ENCODE measurements at places on chromosomes 1 and 21.

GRCh38 chr21:39111931-39112550, 71.2 kb downstream of the PSMG1 start:
- DNase-seq: no peak

GRCh38 chr1:35641233-35641866, at the start of gene PSMB2:
Gene PSMB2, minus strand, starts transcription at chr1:35641526. Its CDS starts 94 bp downstream, at chr1:35641432.
- DNase-seq: peak; percentile 97

DNA sequence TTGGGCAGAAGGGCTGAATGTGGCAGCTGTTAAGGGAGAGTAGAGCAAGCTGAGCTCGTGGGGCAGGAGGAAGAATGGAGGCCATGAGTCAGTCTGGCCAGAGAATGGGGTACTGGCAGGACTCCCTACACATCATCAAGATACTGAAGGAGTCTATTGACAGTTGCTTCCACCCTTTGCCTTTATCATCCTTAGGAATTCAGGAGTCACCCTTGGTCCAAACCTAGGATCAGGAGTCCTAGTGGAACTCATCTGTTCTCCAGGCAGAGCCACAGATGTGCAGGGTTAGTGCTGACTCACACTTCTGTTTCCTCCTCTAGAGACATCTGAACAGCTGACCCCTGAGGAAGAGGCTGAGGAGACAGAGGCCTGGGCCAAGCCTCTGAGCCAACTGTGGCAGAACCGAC, 18.7 kb upstream of the ST3GAL3 start:
- DNase-seq: no peak

DNA sequence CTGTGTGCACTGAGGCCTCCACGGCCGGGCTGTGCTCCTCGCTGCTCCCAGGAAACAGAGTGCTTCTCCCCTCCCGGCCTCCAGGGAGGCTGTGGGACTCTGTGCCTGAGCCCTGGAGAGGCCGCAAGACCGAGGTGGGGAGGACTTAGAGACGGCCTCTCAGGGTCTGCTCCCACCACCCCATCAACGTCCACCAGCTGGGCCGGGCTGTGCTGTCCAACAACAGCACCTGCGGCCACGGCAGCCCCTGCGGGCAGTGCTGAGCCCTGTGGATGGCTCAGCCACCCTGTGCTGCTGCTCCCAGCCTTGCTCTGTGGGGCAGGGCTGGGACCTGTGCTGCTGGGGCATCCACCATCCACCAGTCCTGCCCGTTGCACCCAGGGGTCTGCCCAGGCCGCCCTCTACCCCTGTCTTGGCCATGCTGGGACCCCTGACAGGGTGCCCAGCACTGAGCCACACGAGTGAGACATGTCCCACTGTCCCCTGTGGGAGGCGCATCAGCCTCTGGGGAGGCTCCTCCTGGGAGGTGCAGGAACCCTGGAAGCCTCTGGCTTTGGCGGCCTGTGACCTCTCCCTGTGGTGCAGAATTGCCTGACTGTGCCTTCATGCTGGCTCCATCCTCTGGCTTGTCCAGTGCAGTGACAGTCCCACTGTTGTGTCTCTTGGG, 31.2 kb upstream of the LRRC3 start:
- DNase-seq: no peak

- DNase-seq: no peak
Measured at GRCh38 chr21:35377505-35378090, 328.5 kb upstream of the RUNX1 start.

DNA sequence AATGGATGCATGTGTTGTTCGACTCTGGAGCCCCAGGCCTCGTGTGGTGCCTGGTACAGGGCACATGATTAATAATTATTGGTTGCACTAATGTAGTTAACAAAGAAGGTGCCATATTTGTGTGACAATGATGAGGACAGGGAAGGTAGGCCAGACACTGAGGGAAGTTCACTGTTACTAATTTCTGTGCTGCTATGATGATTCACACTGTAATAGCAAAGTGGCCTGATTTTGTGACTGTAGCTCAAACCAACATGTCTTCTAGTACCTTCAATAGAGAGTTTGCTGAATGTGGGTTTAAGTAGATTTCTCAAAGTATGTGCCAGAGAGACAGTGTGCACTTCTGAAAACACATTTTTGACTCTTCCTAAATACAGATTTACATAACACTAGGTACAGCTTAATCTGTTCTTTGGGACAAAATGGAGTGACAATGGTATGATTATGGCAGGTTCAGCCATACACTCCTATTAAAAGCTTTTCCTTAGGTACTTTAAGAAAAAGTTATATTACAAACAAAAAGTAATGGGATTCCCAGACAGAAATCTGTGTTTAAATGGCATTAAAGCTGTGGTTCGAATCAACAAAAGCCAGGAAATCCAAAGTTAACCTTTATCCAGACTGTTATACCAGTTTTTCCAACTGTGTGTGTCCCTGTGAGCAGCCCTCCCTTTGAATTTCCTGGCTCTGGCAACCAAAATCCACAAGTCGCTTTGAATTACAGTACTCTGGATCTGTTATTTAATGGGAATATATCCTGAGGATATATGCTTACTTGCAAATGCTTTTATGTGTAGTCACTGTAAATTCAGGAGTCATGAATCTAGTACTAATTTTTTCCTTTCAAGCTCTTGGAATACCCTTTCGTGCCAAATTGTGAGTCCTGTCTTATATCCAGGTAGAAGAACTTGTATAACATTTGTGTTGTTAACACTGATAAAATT, 277.1 kb upstream of the SGIP1 start:
- DNase-seq: no peak

DNA sequence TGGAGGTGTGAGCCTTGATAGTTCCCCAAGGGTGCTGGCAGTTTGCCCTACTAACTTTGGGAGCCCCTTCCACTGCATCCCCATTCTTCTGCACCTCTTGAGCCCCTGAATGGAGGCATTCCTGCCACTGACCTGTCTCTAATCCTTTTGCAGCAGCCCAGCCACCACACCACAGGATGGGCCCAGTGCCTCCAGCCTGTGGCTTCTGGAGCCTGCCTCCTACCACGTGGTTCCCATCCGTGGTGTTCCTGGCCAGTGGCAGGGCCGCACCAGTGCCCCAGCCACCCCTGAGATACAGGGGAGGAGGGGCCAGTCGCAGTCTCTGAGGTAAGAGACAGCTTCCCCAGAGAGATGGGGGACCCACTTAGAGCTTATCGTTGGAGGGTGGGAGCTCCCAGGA, 14.4 kb downstream of the INAVA start:
- no peak for DNase-seq

- no peak for DNase-seq
Measured at GRCh38 chr1:90510143-90510542, 207.0 kb downstream of the BARHL2 start.

DNA sequence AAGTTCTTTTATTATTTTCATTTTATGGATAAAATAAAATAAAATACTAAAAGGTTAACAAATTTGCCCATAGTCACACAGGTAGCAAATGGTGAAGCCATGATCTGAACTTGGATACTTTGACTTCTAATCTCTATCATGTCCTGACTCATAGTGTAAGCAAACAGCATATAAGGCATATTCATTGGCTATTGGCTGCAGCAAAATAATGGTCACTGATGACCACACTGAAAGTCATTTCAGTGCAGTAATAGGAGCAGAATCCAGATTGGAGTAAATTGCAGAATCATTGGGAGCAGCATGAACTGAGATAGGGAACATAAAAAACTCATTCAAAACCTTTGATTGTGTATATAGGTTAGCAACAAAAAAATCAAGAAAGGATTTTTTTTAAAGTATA, 262.9 kb downstream of the PLA2G4A start:
- no peak for DNase-seq

DNA sequence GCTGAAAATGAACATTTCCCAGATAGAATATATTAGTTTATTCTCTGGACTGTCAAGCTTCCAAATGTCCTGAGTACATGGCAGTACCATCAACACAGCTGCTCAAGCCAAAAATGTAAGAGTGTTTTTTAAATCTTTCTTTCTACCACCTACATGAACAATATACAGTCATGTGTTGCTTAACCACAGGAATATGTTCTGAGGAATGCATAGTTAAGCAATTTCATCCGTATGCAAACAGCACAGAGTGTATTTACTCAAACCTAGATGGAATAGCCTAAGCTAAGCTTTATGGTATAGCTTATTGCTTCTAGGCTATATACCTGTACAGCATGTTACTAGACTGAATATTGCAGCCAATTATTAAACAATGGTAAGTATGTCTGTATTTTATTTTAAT, 561.9 kb upstream of the ADGRL4 start:
- DNase-seq: no peak

DNA sequence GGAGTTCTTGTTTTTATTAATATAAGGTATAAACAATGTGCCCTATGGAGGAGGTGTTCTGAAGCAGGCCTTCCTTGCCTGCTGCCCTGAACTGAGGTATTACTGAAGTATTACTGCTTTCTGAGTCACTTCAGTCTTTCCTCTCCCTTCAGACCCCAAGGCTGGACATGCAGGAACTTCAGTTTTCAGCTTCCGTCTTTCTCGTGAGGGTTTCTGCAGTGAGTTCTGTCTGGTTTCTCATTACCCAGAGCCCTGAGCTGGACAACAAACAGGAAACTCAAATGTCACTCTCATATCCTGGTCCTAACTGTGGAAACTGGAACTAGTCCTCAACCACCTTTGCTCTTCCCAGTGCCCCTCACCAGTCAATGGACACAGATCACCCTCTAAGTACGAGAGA, 46.8 kb downstream of the ELAVL4 start:
- no peak for DNase-seq

GRCh38 chr1:17768651-17769241, 13.6 kb downstream of the ACTL8 start:
- DNase-seq: no peak

- peak; percentile 61 for DNase-seq
Measured at GRCh38 chr1:152188673-152189591, 29.9 kb upstream of the RPTN start.

- DNase-seq: no peak
Measured at GRCh38 chr1:63935553-63935952, 161.7 kb downstream of the ROR1 start.

DNA sequence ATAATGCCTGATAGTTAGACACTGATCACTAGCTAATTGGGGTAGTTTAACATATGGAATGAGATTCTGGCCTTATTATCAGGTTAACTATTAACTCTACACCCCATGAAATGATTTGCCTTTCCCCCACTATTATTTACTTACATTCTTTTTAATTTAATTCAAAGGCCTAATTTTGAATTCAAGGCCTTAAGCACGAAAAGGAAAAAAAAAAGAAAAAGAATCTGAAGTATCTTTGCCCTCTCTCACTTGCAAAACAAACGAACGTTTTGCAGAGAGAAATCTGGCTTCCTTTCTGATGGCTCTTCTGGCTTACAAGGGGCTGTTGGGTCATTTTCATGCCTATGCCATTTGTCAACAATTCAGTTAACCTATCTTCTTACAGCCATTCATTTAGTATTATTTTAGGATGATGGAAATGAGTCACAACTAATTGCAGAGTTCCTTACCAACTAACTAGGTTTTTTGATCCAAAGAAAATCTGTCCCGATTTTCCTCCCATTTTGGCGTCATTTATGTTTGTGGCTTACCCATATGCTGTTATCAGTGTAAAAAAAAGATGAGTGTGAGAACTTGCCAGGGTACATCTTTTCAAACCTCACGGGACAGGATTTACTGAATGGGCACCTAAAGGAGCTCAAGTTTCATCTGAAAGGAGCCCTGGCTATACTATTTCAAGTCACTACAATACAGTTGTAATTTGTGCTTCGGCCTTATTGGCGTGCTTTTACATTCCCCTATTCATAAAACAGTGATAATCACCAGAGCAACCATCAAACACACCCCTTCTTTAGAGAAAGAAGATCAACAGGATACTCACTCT, 1.9 kb upstream of the ERRFI1 start:
- no peak for DNase-seq

DNA sequence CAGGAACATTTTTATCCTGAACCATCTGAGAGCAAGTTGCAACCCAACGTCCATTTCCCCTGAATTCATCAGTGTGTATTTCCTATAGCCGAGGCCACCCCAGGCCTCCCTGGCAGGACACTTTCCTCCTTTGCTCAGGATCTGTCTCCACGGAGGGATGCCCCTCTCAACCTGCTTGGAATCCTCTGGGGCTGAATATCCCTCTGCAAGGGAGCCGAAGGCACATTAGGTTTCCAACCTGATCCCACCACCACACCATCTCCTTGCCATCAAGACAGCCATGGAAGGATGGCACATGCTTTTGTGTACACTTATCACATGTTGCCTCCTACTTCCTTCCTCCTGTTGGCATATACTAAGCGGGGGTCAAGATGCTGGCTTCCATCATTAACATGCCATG, 74.8 kb upstream of the EDN2 start:
- no peak for DNase-seq

DNA sequence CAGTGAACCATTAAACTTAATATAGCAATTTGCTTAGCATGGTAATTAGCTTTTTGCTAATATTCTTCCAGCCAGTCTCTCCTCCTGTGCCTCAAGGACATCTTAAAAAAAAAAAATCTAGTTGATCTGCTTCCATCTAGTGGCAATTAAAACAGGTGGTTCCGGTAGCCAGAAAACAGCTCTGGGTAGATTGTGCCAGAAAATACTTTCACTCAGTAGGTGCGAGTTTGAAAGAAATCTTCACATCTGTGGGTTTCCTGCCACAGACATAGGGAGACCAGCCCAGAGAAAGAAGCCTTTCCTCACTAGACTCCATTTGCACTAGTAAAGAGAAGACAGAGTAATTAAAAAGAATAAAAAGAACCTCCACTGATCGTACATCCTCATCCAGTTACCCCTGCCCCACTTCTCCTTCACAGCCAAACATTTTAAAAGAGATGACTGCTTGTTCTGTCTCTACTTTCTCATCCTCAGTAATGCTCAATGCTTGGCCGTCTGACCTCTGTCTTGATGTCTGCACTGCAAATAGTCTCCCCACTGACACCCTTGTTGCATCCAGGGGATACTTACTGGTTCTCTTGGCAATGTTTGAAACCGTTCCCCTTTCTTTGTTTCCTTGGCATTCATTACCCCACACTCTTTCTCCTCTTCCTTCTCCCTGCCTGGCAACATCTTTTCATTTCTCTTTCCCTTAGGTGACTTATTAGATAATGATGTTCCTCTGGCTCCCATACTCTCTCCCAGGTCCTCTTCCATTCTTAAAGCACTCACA, 16.9 kb downstream of the SELL start:
- peak; percentile 39 for DNase-seq

DNA sequence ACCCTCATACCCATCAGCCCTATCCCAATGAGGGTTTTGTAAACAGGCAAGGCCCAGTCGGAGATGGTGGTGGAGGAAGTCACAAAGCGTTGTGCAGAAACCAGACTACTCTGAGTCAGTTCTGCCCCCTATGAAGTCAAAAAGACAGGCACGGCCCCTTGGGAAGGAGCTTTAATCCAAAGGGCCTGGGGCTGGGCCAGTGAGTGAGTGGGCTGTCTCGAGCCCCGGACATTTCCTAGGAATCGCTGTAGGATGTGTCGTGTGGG, 442 bp upstream of the AHCYL1 start:
- no peak for DNase-seq

GRCh38 chr1:11720525-11720924, 15.4 kb upstream of the AGTRAP start:
- DNase-seq: no peak

DNA sequence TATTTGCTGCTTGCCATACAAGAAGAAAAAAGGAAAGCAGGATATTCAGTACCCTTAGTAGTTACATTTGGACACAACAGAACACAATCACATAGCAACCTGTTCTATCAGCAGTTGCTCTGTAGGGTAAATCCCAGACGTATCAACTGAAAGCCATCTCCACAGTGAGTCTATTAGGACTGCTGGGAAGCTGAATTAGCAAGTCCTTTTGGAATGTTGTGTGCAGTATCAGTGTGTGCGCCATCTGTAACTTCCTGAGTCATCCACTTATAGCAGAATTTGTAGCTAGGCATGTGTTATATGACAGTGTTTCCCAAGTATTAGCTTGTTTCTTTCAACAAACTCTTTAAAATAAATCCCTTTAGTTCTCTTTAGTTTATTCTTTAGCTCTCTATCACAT, 21.3 kb downstream of the CCDC30 start:
- DNase-seq: no peak

- no peak for DNase-seq
Measured at GRCh38 chr1:215844777-215845176, 277.7 kb downstream of the KCTD3 start.
